ENCODE measurements at places on chromosomes 16 and 17.

- DNase-seq = no peak
Observed at GRCh38 chr17:82087961-82088837, 9.8 kb downstream of the FASN start.

GRCh38 chr17:45992175-45992574 lies 6.9 kb upstream of the STH start:
- no peak for DNase-seq

GRCh38 chr16:47254756-47255155 lies 111.0 kb upstream of the NETO2 start:
- no peak for DNase-seq

DNA sequence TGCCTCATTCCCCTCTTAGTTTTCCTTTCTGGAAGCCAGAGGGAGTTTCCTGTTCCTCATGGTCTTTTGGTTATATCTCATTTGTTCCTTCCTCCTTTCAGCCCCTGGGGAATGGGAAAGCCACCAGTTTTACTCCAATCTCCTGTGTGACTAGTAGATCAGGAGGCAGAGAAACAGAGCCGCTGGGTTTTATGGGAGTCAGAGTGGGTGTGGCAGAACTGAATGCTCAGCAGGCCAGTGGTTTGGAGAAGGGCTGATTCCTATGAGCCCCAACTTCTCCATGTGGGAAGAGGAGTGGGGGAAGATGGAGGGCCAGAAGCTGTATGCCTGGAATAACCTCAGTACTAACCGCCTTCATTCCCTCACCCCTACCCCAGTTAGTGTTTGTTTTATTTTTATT lies 4.1 kb downstream of the DNAH2 start:
- no peak for DNase-seq

DNA sequence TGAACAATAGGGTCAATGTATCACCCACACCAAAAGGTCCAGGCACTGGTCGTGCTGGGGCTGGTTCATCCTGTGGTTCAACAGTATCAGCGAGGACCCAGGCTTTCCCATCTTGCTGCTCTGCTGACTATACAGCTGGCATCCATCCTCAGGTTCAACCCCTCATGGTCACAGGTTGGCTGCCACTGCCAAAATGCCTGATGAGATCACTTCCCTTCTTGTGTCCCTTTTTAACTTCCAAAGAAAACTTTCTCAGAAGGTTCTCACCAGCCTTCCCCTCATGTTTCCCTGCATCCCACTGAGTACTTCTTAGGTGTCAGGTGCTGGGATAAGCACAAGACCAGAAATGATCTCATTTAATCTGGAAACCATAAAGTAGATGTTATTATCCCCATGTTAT lies 25.7 kb downstream of the CLEC16A start:
- no peak for DNase-seq

- DNase-seq = no peak
Observed at GRCh38 chr17:35616536-35616935, 29.4 kb downstream of the AP2B1 start.

DNA sequence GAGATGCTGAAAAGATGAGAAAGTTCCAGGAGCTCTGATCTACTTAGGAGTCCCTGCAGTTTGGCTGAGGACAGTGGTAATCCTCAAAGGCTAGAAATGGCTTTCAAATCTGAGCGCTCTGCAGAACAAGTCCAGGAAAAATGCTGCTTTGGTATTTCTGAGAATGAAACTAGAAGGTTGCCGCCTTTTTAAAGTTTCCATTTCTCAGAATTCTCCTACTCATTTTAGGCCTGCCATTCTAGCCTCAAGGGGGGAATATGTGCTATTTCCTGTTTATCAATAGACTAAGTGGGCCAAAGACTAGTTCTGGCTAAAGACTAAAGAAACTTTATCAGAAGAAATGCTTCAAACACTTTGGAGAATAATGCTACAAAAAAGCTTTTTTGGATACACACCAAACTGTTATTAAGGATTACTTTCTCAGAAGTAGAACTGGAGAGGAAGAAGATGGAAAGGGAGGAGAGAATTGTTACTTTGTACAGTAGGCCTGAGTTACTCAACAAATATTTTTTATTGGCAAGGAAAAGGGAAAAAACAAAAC lies at the start of gene SLFN12L:
Gene SLFN12L (minus strand): TSS at position 78 of the 541 bp plus-strand sequence. CDS start 15,314 bp downstream, outside the sequence.
- DNase-seq = no peak

DNA sequence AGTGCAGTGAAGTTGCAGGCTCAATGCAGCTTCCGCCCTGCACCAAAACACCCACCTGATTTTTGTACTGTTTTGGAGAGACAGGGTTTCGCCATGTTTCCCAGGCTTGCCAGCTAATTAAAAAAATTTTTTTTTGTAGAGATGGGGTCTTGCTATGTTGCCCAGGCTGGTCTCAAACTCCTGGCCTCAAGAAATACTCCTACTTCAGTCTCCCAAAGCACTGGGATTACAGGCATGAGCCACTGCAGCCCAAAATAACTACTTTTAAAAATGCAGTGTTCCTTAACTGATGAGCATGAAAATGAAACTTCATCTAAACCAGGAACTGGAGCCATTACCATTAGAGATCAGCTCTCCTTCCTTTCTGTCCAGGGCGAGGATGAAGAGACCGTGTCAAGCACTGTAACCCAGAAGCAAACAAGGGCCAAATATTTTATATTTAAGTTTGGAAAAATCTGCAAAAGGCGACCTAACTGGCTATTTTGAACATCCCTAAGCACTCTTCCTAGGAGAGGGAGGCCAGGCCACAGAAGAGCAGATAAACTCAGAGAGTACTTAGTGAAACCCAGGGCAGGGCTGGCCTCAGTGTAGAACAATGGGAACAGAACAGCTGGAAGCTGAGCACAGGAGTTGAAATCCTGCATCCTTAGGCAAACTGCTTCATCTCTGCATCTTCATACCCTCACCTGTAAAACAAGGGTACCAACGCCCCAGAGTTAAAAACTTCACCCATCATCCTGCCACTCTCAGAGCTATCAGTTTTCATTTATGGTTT lies 24.0 kb downstream of the CREBBP start:
- DNase-seq = no peak

GRCh38 chr17:63274146-63274545 lies 172.0 kb downstream of the CYB561 start:
- no peak for DNase-seq

- DNase-seq = peak; percentile 89
Observed at GRCh38 chr16:20740901-20741521, 607 bp downstream of the THUMPD1 start.

GRCh38 chr16:67652578-67653127 lies 7.4 kb downstream of the ACD start:
- DNase-seq = no peak

All from stimulated activated naive CD4-positive, alpha-beta T cell treated with Interleukin-2 at 50 U/mL for 16 hours (primary cell).